Colonic mucosa (tissue), 4 donors: ENCODE measurements at places on chromosomes 6 and 20.
A peak's percentile ranks its signal among the peaks of the same experiment; 100 is the strongest.

GRCh38 chr20:7137395-7138151 lies 370.1 kb downstream of the BMP2 start:
- no peak for DNase-seq
- no peaks in the 10 kb centered on the region for H3K4me1 ChIP-seq
- no peak overlapping the region for H3K4me3 ChIP-seq
- H3K27ac ChIP-seq: no peak overlapping the region
- no peaks in the 10 kb centered on the region for H3K36me3 ChIP-seq
- no peaks in the 10 kb centered on the region for H3K27me3 ChIP-seq

GRCh38 chr6:41901882-41902519 lies 6.8 kb upstream of the USP49 start:
- no peak overlapping the region for H3K4me3 ChIP-seq
- no peaks in the 10 kb centered on the region for H3K36me3 ChIP-seq
- no peak overlapping the region for H3K27ac ChIP-seq
- no peaks in the 10 kb centered on the region for H3K27me3 ChIP-seq
- DNase-seq: peak; percentile 34
- H3K4me1 ChIP-seq: no peaks in the 10 kb centered on the region

- H3K4me1 ChIP-seq: no peaks in the 10 kb centered on the region
- H3K27ac ChIP-seq: no peak overlapping the region
- no peaks in the 10 kb centered on the region for H3K27me3 ChIP-seq
- H3K36me3 ChIP-seq: no peaks in the 10 kb centered on the region
- DNase-seq: no peak
Measured at GRCh38 chr6:39076623-39077535, 28.3 kb downstream of the GLP1R start.

- no peak overlapping the region for H3K27ac ChIP-seq
- no peaks in the 10 kb centered on the region for H3K4me1 ChIP-seq
- no peak for DNase-seq
Measured at GRCh38 chr20:24877652-24878051, 71.4 kb upstream of the CST7 start.

DNA sequence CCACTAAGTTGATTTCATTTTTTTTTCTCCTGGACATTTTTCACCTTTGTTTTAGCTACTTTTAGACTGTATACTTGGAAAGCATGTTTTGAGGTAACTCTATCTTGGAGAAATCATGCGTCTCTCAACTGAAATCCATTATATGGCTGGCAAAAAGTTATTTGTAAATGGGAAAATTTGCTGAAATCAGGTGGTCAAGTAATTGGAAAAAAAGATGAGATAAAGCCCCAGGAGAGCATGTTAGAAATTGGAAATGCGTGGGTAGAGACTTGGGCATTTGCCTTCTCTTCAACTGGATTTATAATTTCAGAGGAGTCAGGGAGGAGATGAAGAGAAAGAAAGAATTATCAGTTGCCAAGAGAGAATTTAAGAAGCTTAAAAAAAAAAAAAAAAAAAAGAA lies 217.1 kb upstream of the MAP3K7 start:
- no peaks in the 10 kb centered on the region for H3K4me1 ChIP-seq
- H3K4me3 ChIP-seq: no peak overlapping the region
- H3K27me3 ChIP-seq: no peaks in the 10 kb centered on the region

DNA sequence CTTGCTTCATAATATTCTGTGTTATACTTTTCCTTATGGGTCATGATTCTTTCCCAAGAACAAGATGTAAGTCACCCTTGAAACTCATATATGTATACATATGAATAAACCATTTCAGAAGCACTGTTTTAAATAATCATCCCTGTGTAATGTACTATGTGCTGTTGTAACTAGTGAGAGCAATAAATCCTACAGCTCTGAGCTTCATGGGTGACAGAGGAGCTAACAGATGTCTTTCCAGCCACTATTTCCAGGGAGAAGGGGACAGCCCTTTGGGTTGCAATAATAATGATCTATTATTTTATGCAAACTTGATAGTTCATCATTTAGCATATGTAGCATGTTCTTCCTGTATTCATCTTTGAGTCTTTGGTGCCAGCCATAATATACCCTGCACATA lies 342.8 kb downstream of the KIF16B start:
- no peaks in the 10 kb centered on the region for H3K4me1 ChIP-seq
- no peak overlapping the region for H3K4me3 ChIP-seq
- DNase-seq: no peak
- H3K27me3 ChIP-seq: no peaks in the 10 kb centered on the region

DNA sequence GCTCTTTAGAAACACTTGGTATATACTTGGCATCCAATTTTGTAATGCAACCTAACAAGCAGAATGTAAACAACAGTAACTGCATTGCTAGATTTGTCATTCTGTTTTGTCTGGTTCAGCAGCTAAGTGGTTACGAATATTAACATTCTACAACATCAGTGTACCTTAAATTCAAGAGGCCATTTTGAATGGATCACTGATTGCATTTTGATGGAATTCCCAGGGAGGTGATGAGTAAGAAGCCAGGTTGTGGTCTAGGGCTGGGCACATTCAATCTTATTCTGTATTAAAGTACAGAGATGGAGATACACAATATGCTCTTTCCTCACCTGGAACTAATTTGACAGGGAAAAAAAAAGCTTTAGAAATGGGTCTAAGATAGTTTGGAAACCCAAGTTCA lies 483.5 kb downstream of the PRKN start:
- no peaks in the 10 kb centered on the region for H3K4me1 ChIP-seq
- no peak for DNase-seq
- H3K36me3 ChIP-seq: no peaks in the 10 kb centered on the region
- H3K27ac ChIP-seq: no peak overlapping the region

GRCh38 chr6:53961679-53962370 lies 149.4 kb upstream of the MLIP start:
- no peak for DNase-seq
- no peaks in the 10 kb centered on the region for H3K4me1 ChIP-seq
- H3K27ac ChIP-seq: no peak overlapping the region
- no peak overlapping the region for H3K4me3 ChIP-seq
- no peaks in the 10 kb centered on the region for H3K36me3 ChIP-seq

GRCh38 chr6:162442687-162443086 lies 284.9 kb downstream of the PRKN start:
- no peaks in the 10 kb centered on the region for H3K36me3 ChIP-seq
- no peak overlapping the region for H3K27ac ChIP-seq
- no peaks in the 10 kb centered on the region for H3K4me1 ChIP-seq
- no peak overlapping the region for H3K4me3 ChIP-seq
- no peak for DNase-seq
- H3K27me3 ChIP-seq: no peaks in the 10 kb centered on the region

DNA sequence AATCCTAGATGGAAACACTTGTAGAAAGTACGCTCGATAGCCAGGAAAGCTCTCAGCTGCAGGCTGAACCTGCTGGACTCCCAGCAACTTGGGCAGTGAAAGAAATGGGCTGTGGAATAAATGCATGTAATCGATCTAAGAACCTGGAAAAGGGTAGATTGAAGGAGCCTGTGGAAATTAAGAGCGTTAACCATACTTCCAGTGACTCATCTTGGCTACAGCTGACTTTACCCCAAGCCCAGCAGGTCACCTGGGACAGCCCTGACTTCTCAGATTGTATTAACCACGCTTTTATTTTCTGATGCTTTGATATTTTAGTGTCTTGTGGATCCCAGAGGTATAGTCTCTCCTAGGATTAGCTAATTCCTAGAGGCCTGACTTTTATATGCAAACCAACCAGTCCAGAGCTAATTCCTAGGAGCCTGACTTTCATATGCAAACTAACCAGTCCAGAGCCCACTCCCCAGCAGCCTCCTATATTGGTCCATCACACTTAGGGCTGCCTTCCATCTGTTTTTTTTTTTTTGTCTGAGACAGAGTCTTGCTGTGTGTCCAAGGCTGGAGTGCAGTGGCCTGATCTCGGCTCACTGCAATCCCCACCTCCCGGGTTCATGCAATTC lies 86.3 kb downstream of the GMPR start:
- H3K36me3 ChIP-seq: no peaks in the 10 kb centered on the region
- H3K27ac ChIP-seq: no peak overlapping the region
- H3K4me3 ChIP-seq: no peak overlapping the region
- no peak for DNase-seq

- H3K27ac ChIP-seq: no peak overlapping the region
- peaks cover 4% of the 10 kb centered on the region for H3K4me1 ChIP-seq
- no peak for DNase-seq
- H3K36me3 ChIP-seq: no peaks in the 10 kb centered on the region
- no peaks in the 10 kb centered on the region for H3K27me3 ChIP-seq
Measured at GRCh38 chr6:167811040-167811439, 15.7 kb upstream of the AFDN start.

- no peaks in the 10 kb centered on the region for H3K36me3 ChIP-seq
- H3K4me1 ChIP-seq: no peaks in the 10 kb centered on the region
- H3K27ac ChIP-seq: no peak overlapping the region
- DNase-seq: no peak
- H3K4me3 ChIP-seq: no peak overlapping the region
Measured at GRCh38 chr6:20364327-20364726, 37.4 kb upstream of the E2F3 start.

DNA sequence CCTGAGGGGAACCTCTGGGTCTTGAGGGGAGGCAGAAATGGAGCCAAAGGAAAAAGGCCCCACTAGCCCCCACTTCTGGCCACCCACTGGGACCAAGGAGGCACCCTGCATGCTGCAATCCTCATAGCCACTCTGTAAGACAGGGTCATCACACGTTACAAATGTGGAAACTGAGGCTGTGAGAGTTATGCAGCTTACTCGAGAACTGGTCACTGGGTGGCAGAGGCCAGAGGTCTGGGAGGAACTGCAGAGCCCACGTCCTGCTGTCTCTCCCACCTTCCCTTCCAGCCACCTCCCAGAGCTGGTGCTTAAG lies 18.1 kb downstream of the LEMD2 start:
- H3K4me3 ChIP-seq: no peak overlapping the region
- peaks cover 13% of the 10 kb centered on the region for H3K36me3 ChIP-seq
- peak overlapping the region; percentile 7 for H3K27ac ChIP-seq
- no peak for DNase-seq
- H3K4me1 ChIP-seq: peaks cover 4% of the 10 kb centered on the region

DNA sequence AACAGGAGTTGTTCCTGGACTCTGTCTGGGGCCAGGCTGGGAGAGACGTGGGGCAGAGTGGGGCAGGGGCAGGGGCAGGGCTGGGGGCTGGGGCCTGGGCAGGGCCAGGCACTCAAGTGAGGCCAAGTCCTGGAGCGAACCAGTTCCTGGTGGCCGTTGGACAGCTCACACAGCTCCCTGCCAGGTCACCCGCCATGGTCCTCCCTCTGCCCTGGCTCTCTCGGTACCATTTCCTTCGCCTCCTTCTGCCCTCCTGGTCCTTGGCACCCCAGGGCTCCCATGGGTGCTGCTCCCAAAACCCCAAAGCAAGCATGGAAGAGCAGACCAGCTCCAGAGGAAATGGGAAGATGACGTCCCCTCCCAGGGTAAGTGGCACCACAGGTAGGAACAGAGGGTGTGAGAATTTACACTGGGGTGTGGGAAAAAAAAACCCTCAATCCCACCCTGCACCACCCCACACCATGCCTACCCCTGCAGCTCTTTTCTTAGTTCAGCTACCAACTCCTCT lies at the start of gene MCCD1:
Gene MCCD1, plus strand, starts transcription at position 142 of the 508 bp plus-strand sequence. Its CDS starts 53 bp downstream, at position 195.
- H3K4me3 ChIP-seq: no peak within 1 kb of the TSS
- H3K4me1 ChIP-seq: no peaks in the 10 kb centered on the region
- no peak for DNase-seq
- H3K27ac ChIP-seq: no peak within 1 kb of the TSS
- H3K36me3 ChIP-seq: peaks cover 15% of the 10 kb centered on the region

DNA sequence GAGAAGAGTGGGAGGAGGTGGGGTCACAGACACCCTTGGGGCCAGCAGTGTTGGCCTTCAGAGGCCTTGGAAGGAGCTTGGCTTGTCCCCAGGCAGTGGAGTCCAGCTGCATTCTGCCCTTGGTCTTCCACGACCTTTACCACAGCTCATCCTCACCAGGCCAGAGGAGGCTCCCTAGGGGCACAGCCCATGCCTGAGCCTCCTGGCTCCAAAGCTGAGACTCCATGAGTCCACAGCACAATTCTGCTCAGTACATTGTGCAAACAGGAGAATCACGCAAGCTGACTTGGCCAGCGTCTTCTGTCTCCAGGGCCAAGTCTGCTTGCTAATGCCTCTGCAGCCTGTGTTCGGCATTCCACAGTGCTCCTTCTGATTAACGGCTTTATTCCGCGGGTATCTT lies 337.2 kb downstream of the SMOC2 start:
- DNase-seq: no peak
- no peak overlapping the region for H3K4me3 ChIP-seq
- H3K27ac ChIP-seq: no peak overlapping the region
- H3K36me3 ChIP-seq: no peaks in the 10 kb centered on the region
- no peaks in the 10 kb centered on the region for H3K27me3 ChIP-seq
